ENCODE measurements at places on chromosomes 12 and 14.
A peak's percentile ranks its signal among the peaks of the same experiment; 100 is the strongest.

DNA sequence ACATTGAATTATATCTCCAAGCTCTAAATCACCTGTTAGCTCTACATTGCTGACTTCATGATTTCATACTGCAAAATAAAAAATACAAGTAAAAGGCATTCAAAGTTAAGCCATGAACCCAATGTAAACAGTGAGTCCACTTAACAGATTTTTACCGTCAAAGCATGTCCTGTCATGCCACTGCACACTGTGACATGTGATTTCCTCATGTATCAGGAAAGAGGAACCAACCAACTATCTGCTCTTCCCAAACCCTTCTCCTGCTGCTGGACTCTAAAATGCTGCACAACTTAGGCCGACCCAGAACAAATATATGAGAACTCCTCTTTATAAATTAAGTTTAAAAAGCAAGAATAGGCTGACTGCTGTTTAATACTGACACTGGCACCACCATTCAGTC is 37.5 kb downstream of the TM7SF3 start:
- no peak for DNase-seq

DNA sequence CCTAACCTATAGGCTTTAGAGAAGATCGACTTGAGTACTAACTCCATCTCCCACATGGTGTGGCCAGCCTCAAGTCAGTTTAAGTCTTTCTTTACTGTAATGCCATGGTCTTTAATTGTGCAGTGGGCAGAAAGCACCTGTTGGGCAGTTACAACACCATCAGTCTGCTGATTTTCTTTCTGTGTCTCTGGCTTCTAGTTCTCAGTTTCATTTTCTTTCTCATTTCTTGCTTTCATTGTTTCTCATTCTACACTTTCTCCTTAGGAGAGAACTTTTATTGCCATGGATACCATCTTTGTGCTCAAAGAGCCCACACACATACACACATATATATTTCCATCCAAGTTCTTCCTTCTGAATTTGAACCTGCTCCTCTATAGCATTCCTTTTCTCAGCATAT is 96.1 kb upstream of the SLC16A7 start:
- DNase-seq = no peak

- no peak for DNase-seq
These were observed 13.2 kb downstream of the PGF start for GRCh38 chr14:74942181-74942580.

- DNase-seq = no peak
These were observed 64.5 kb downstream of the SEC23A start for GRCh38 chr14:39038542-39038941.

DNA sequence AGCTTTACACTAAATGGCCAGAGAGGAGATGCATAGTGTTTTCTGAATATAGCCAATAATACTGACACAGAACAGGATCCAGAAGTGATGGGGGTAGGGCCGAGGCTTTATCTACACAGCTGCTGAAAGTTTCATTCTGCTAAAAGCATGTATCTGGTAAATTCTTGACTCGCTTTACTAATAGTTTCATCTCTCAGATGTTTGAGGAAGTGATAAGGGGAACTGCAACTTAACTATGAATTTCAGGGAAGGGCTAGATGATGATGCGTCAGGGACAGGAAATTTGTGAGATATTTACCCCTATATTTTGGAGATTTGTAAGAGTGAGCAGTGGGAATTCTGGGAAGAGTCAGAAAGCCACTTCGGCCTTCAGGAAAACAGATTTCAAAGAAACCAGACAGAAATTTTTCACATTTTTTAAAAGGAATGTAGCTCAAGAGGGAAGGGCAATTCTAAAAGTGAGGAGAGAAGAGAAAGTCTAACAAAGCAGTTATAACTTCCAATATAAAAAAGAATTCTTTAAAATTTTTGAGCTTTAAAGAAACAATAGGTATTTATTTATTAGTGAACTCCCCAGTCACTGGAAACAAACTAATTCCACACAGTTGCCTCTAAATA is 243.1 kb downstream of the BCAT1 start:
- no peak for DNase-seq

- peak; percentile 14 for DNase-seq
These were observed 615.4 kb downstream of the C12orf50 start for GRCh38 chr12:87413784-87414183.

DNA sequence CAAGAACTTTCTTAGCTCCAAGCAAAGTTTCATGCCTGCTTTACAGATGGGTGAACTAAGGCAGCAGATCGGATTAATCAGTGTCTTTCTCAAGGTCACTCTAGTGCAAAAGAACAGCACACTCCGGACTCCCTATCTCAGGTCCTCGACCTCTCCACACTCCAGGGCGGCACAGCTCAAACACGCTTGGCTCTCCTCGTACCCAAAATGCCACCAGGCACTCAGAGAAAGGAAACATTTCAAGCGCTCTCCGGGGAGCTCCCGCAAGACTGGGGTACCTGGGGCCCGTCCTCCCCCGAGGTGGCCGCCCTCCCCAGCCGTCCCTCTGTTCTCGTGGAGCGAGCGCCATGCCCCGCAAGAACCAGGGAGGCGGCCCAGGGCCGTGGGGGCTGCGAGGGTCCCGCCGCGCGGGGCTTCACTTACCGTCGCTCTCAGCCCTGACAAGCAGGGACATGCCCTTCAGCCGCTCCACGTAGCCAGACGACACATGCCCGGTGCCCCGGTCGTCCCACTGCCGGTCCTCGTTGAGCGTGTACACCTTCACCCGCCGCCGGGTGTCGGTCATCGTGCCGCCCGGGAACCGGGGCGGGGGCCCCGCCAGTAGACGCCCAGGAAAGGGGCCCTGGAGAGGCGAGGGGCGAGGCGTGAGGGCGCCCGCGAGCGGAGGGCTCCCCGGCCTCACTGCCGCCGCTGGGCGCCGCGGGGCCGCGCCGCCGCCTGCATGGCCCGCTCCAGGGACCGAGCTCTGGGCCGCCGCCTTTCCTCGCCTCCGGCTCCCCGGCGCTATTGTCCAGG is 830 bp downstream of the PPP4R3A start:
- DNase-seq = peak; percentile 11

GRCh38 chr12:77841521-77841920 is 10.8 kb downstream of the NAV3 start:
- no peak for DNase-seq

GRCh38 chr14:40221428-40221827 is 789.2 kb upstream of the FBXO33 start:
- no peak for DNase-seq

DNA sequence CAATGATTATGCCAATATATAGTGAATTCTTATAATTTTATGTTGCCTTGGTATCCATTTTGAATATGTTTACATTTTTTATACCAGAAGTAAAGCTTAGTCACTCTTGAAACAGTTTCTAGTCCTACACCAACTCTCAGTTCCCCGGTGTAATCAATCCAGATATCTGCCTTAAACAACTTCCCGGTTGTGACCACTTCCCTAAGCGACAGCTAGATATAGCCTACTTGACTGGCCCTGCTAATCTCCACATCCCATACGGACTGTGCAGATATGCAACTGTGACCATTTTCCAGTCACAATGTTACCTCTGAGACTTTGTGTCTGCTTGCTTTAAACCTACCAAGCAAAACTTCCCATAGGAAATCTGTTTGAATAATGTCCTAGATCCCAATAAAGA is 1551.5 kb upstream of the SEL1L start:
- DNase-seq = no peak

- DNase-seq = no peak
These were observed 51.2 kb downstream of the DRAM1 start for GRCh38 chr12:101928556-101928955.

DNA sequence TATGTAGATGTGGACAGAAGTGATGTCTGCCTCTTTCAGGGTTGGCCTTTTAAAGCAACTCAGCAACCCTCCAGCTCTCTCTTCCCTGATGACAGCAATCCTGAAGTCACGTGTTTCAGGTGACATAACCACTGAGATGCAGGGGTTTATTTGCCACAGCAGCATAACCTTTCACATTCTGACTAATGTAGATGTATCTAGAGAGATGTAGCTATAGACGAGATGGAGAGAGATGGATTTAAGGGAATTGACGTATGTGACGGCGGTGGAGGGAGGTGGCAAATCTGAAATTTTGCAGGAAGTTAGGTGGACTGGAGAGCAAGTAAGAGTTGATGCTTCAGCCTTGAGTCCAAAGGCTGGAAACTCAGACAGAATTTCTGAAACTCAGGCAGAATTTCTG is 126.0 kb downstream of the ZFP36L1 start:
- DNase-seq = no peak

- no peak for DNase-seq
These were observed 450 bp upstream of the TDG start for GRCh38 chr12:103965255-103965589.
